ENCODE measurements at places on chromosomes 4 and X.

DNA sequence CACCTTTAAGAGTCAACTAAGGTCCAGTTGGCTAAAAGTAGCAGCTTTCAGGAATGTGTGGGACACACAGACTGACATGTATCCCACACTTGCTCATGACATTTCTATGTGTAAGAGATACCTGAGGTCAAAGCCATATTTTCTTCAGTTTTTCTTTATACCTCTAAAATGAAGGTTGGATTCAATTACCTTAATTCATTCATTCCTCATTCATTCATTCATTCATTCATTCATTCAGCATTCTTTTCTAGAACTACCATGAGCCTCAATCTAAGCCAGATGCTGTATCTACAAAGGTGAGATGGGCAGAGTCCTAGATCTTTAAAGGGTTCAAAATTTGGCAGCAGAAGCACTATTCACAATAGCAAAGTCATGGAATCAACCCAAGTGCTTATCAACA lies 139.7 kb upstream of the MAP3K15 start:
- no peak for DNase-seq

- DNase-seq: no peak
Measured at GRCh38 chrX:10574663-10575062, 45.7 kb downstream of the MID1 start.

DNA sequence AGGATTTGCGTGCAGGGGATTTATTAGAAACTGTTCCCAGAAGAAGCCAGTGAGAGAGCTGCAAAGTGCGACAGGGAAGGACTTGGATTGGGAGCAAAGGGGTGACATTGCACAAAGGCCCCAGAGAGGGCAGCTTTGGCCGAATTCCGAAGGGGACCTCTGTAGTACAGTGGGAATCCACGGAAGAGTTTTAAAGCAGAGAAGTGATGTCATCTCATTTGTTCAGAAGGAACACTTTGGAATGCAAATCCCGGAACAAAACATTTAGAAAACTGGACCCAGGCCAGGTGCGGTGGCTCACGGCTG lies 71.7 kb downstream of the FAM184B start:
- no peak for DNase-seq

DNA sequence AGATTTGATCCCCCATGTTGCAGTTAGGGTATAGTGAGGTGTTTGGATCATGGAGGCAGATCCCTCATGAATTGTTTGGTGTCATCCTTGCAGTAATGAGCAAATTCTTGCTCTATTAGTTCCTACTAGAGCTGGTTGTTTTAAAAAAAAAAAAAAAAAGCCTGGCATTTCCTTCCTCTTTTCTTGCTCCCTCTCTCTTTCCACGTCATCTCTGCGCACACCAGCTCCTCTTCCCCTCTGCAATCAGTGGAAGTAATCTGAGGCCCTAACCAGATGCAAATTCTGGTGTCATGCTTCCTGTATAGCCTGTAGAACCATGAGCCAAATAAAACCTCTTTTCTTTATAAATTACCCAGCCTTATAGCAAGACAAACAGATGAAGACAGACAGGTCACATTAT lies 24.5 kb downstream of the WDR17 start:
- no peak for DNase-seq

DNA sequence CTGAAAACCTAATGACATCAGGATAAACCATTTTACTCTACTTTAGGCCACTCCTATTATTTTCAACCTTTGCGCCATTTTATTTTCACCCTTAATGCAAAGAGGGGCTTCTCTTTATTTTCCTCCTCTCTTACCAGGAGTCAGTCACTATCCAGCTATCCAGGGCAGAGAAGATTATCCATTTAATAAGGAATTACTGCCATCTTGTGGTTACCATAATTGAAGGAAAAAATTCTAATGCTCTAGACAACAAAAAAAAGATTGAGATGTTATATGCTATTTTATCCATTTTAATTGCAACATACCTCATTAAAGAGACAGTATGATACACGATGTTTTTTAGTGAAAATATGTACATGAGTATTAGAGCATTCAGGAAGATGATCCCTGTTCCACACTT lies 514.5 kb upstream of the FAM241A start:
- DNase-seq: no peak

- no peak for DNase-seq
Measured at GRCh38 chrX:133774807-133775206, 210.6 kb downstream of the GPC3 start.
